Activated CD8-positive, alpha-beta memory T cell treated with anti-CD3 and anti-CD28 coated beads for 1 hour (primary cell): ENCODE measurements at places on chromosomes 7 and 10.

DNA sequence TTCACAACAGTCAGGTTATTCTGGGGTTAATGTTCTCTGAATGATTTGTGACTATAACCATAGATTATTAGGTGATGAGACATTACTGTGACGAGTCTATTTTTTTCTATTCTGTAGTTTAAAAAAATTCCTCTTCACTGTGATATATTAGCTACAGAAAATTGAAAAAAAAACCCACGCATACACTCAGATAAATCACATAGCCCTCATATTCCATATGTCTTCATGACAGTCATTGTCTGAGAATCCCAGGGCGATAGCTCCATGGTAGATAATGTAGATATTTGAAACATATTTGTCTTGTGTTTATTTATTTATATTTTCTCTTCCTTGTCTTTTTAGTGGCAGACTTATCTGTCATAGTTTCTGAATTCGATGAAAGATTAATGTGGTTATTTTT lies 110.0 kb downstream of the CAMK1D start:
- no peak for DNase-seq

DNA sequence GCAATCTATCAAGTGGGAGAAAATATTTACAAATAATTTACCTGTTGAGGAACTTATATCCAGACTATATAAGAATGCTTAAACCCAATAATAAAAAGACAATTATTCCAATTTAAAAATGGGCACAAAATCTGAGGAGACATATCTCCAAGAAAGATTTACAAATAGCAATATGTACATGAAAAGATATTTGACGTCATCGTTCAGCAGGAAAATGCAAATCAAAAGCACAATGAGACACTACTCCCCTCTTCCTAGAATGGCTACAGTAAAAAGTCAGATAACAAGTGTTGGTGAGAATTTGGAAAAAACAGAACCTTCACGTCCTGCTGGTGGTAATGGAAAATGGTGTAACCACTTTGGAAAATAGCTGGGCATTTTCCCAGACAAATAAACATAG lies 457.0 kb downstream of the DPP6 start:
- no peak for DNase-seq

DNA sequence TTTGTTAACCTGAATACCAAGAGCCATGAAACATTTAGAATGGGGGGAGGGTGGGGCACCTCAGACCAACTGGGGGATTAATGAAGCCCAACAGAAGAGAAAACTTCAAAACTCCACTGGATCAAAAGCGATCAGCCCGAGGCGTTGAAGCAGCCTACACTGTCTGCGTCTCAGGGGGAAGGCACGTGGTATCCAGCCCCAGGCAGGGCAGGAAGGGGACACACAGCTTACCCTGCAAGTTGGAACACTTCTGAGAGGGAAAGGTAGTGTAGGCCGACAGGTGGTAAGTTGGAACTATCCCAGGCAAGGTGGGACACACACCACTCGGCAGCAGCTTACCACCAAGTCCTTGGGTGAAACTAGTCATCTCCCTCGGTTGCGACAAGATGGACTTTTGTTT lies 102.9 kb downstream of the TAX1BP1 start:
- DNase-seq: no peak

- no peak for DNase-seq
These were observed 379.1 kb downstream of the DNAJB6 start for GRCh38 chr7:157715938-157716280.

DNA sequence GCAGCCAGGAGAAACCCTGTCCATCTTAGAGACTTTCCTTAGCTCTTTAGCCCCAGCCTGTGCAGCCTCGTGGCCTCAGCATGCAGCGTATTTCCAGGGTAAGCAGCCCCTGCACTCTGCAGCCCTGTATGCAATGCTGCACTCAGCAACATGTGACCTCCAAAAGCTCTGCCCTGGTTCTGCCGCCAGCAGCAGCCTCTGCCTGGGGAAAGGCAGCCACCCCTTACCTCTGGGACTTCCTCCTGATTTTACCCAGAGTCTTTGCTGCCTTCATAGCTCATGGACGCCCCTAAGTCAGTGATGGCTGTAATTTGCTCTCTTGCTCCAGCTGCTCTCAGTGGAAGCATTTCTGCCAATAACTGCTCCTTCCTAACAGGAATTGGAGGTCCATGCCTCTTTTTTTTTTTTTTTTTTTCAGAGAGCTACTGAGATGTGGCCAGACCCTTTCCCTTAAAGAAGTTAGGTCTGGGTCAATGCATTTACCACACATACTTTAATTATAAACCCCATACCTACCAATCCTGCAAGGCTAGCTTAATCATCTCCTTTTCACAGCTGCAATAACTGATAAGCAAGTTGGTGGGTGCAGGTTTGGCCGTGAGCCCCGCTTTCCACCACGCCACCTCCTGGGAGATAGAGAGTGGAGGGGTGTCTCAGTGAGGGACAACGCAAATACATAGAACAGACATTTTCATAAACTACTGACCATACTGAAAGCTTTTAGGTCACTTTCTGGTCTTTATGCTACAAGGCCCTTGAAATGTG lies 71.7 kb downstream of the RAMP3 start:
- DNase-seq: no peak

- no peak for DNase-seq
These were observed 6.5 kb downstream of the MDH2 start for GRCh38 chr7:76054123-76055120.

- no peak for DNase-seq
These were observed 221.3 kb upstream of the ZMIZ1 start for GRCh38 chr10:78847485-78847884.

DNA sequence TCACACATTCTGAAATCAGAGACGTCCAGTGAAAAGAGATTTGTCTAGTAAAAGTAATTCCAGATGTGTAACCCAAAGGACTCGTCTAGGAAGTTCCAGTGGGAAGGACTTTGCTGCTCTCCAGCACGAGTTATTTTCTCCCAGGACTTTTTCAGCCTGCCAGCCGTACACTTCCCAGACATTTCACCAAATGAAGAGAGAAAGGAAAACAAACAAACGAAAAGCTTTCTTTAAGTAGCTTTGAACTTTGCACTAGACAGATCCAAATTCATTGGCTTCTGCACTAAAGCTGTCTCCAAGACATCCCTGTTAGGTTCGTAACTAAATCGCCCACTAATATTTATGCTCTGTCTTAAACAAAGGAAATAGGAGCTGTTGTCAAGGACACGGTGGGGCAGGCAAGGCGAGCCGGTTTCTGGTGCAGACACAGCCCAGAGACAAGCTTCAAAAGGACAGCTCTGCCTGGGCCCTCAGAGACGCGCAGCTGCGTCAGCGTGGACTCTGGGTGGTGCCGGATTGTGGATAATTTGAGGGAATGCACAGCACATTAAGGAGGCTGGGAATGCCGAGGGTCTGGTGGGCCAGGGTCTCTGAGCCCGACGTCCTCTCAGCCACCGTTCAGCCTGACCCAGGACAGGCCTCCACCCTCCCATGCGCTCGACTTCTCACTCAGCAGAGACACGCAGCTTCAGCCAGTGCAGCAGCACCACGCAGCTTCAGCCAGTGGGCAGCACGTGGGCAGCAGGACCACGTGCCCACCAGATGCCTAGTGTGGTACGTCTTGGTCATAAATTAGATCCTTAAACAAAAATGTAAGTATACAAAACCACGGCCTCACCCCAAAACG lies 64.1 kb upstream of the INSIG1 start:
- no peak for DNase-seq

DNA sequence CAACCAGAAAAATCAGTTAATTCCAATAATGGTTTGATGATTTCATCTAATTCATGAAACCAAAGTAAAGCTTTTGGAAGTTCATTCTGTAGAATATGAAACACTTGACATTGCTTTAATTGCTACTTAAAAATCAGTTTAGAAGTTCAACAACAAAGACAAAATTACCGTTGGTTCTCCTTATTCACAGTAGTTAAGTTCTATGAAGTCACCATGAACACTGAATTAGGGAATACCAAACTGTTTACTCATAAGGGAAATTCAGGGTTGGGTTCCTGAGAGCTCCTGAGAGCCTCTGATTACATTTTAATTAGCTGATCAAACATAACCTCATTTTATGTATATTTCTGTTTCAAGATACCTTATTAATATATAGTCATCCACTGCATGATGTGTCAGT lies 46.2 kb downstream of the ZNF438 start:
- DNase-seq: no peak

DNA sequence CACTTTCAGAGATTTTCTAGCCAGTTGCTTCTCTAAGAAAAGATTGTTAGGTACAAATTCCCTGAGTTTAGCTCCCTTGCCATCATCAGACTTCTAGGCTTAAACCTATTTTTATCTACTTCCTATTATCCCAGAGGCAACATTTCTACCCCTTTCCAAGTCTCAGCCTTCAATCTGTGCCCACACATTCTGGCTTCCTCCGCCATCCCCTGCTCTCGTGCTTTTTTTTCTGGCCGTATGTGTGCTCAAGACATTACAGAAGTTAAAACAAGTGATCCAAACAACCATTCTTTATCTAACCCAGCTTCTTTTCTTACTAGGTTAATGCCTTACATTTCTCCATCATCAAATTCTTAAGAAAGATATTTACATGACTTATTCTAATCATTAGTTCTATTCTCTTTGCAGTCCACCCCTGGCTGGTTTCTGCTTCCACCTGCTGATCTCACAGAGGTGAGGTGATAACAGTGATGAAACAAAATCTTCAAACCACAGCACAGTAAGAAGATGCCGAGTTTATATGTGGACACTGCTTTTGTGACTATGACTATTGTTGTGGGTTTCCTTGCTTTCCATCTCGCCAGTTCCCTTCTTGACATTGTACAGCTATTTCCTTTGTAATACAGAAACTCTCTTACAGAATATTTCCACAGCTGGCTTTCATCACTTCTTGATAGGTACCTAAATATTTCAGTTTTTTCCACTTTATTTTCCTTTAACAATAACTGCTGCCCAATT lies 18.3 kb upstream of the CDK6 start:
- DNase-seq: no peak

- DNase-seq: no peak
These were observed 2.1 kb downstream of the CADPS2 start for GRCh38 chr7:122884186-122884585.

- no peak for DNase-seq
These were observed 132.6 kb downstream of the VPS50 start for GRCh38 chr7:93364806-93365205.

GRCh38 chr10:108735380-108735779 lies 1187.9 kb downstream of the XPNPEP1 start:
- DNase-seq: no peak

- DNase-seq: no peak
These were observed 175.2 kb downstream of the CDK14 start for GRCh38 chr7:90771281-90771680.

DNA sequence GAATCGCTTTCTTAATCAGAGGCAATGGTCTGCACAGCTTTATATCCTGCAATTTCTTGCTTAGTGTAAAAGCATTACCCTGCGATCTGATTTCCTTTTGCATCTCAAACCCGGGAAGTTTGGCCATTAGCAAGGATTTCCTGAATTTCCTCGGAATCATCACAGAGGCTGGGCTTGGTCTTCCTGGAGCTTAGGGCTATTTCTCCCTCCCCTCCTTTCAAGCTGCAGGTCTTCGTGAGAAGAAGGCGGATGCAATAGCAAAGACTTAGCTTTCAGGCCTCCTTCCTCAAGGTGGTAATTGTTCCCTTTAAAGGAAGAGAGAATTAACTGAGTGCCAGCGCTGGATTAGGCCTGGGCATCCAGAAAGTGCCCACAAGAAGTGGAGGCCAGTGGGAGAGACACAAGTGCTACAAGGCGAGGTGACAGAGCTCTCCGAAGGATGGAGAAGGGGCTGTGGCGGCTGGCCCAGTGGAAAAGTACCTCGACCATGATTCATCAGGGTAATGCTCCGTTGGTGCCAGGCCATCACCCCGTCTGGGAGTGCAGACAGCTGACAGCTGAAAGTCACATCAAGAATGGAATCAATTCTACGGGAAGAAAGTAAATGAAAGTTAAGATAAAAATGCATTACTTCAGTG lies 4.0 kb upstream of the ARMS2 start:
- DNase-seq: no peak

GRCh38 chr7:55127135-55127551 lies 108.3 kb downstream of the EGFR start:
- no peak for DNase-seq

GRCh38 chr7:124057872-124058271 lies 25.0 kb upstream of the TMEM229A start:
- no peak for DNase-seq

- no peak for DNase-seq
These were observed 167.9 kb downstream of the CPEB3 start for GRCh38 chr10:92122941-92123450.

- DNase-seq: no peak
These were observed 3.7 kb upstream of the PRKAR1B start for GRCh38 chr7:730501-731439.

GRCh38 chr10:103765168-103765567 lies 90.2 kb downstream of the SH3PXD2A start:
- DNase-seq: no peak

GRCh38 chr7:5595545-5596045 lies 172.0 kb upstream of the TNRC18 start:
- no peak for DNase-seq

- no peak for DNase-seq
These were observed 72.2 kb upstream of the DLX6 start for GRCh38 chr7:96933067-96933645.

GRCh38 chr7:47377741-47378140 lies 204.2 kb downstream of the TNS3 start:
- no peak for DNase-seq

- no peak for DNase-seq
These were observed 10.2 kb downstream of the HIPK2 start for GRCh38 chr7:139767561-139767982.

DNA sequence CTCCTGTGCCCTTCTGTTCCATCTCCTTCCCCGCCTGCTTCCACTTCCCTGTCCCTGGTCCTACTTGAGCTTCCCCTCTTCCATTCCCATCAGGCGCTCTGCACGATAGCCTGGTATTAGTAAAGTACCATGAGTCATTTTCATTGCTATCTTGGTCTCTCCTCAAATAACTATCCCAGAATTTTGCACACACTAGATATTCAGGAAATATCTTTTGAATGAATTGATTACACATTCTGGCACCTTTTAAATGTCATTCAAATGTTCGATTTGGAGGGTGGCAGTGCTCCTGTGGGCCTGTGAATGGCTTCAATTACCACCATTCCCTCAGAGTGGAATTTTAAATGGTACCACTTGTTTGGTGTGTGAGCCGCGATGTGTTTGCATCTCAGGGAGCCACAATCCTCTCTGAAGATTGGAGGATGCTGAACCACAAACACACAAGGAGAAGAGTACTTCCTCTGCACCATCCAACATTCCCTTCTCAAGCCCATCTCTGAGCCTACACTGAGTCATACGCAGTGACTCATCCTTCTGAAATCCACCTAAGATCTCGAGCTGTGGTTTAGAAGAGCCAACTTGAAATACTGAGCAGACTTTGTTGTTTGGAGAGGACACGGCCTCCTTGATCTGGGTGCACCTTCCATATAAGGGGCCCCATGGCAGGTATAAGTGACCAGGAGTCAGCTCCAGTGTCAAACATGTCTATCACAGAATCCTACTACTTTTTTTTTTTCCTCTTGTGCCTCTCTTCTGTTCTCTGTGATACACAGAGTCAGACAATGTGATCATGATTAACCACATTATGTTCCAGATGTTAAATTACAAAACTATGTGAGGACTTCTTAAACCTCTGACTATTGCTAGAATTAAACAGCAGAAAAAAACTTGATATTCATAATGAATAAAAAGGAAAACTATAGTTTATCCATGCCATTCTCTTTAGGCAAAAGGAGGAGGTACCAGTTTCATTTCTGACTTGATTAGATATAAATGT lies 81.9 kb downstream of the BMPER start:
- DNase-seq: no peak
